ENCODE measurements at places on chromosomes 1 and 21.

DNA sequence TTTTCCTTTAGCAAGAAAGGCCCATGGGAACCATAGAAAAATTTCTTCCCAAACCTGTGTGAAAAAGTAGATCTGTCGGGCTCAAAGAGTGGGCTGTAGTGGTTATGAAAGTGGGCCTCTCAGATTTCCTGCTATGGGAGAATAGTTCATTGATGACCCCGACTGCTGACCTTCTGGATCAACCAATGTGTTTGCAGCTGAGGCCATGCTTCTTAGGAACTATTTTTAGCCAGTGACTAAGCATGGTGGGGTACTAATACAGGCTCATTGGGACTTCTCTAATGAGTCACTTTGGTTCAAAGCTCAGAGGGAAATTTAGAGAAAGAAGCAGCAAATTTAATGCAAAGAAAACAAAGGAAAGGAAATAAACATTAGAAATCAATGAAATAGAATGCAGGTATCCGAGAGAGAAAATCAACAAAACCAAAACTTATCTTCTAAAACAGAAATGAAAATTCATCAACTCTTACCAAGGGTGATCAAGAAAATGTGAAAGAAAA lies 12.6 kb upstream of the PSMA5 start:
- no peak for DNase-seq

- no peak for DNase-seq
Observed at GRCh38 chr1:5598824-5599395, 393.3 kb downstream of the NPHP4 start.

- peak; percentile 67 for DNase-seq
Observed at GRCh38 chr1:109917768-109918606, 7.3 kb downstream of the CSF1 start.

DNA sequence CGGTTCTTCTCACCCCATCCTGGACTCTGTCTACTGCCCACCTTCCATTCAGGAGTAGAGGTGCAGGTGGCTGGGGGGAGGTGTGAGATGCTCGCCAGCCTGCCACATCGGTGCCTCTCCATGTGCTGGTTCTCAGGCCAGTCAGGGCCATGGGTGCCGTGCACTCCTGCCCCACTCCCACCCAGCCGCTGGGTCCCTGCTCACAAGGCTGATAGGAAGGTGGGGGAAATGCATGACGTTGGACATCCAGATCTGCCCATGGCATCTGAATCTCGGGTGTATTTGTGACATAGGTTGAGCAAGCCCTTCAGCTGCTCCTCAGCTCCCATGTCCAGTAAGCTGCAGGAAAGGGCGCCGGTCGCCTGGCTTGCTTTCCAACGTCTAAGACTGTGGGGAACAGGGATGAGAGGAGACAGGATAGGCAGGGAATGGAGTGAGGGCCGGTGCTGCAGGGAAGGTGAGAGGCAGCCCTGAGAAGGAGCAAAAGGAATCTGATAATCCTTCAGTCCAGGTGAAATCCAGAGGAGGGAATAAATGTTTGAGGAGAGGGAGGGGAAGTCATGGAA lies 11.8 kb downstream of the S100A7A start:
- no peak for DNase-seq

DNA sequence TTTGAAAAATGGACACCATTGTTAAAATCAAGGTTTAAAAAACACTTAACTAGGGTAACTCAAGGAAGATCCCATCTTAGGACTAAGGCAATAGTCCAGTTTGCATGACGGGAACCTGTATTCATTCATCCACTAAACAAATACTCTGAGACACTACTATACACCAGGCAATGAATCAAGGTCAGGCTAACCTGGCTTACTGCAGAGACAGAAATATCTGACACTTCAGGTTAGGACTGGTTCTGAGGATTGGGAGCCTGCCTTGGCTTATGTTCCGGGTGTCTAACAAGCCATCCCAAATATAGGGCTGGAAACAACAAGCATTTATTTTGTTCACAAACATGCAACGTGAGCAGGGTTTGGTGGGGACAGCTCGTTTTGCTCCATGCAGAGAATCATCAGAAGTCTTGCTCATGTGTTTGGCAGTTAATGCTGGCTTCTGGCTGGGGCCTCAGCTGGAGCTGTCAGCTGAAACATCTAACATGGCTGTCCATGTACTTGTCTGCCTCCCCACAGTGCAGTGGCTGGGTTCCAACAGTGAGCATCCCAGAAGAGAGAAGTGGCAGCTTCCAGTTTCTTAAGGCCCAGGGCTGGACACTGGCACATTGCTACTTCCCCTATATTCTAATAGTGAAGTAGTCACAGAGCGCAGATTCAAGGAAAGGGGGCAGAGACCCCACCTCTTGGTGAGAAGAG lies 37.0 kb upstream of the CAMK1G start:
- DNase-seq: no peak

GRCh38 chr1:178330848-178331497 lies 165.8 kb downstream of the CLEC20A start:
- DNase-seq: no peak

DNA sequence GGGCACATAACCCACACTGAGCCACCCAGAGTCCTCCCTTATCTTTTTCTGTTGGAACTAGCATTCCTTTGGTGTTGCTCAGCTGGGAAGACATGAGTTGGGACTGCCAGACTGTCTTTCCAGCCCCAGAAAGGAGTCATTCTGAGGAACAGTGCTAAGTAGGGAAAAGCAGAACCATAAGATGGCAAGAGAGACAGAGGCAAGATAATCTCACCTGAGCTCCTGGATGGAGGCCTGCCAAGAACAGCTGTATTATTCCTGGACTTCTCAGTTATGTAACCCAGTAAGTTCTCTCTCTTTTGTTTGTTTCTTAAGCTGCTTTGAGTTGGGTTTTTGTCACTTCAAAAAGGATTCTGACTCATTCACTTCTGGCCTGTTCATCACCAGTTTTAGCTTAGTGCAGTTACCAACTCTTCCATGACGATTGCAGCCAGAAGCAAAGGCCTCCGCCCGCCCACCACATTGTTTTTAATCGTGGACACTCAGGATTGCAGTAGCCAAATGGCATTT lies 134.4 kb downstream of the OMA1 start:
- DNase-seq: no peak

DNA sequence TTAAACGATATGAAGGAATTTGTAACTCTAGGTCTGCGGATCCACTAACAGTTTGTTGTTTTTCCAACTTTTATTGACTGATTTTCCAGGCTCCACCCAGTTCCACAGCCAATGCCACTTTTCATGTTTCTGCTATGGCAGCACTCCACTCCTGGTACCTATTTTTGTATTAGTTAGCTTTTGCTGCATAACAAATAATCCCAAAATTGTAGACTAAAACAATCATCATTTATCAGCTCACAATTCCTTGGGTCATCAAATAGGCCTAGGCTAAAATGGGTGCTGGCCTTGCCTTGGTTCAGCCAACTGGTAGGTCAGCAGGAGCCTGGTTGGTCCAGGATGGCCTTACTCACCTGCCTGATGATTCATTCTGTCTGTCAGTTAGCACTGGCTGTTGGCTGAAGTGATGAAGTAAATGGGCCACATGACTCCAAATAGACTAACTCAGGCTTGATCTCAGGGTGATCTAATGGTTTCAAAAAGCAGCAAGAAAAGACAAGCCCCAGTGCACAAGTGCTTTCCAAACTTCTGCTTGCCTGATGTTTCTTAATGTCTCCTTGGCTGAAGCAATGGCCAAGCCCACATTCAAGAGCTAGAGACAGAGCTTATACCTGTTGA lies 3.2 kb upstream of the C8B start:
- DNase-seq: no peak

- DNase-seq: no peak
Observed at GRCh38 chr1:90989990-90990389, 31.8 kb downstream of the ZNF644 start.

DNA sequence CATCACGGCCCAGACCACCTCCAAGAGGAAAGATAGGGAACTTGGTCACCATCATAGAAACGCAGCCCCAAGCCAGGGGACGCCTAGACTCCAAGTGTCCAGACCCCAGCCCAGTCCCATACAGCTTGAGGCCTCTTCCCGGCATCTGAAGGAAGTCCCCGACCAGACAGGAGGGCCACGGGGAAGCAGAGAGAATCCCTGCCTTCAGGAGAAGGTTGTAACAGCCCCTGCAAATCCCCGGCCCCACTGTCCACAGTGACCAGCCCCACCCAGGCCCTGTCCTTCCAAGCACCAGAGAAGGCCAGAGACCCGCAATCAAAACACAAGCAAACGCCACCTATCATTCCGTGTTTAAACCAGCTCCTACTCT lies 1.7 kb downstream of the SLC19A1 start:
- no peak for DNase-seq

- no peak for DNase-seq
Observed at GRCh38 chr1:207813946-207814345, 62.1 kb downstream of the CD46 start.

DNA sequence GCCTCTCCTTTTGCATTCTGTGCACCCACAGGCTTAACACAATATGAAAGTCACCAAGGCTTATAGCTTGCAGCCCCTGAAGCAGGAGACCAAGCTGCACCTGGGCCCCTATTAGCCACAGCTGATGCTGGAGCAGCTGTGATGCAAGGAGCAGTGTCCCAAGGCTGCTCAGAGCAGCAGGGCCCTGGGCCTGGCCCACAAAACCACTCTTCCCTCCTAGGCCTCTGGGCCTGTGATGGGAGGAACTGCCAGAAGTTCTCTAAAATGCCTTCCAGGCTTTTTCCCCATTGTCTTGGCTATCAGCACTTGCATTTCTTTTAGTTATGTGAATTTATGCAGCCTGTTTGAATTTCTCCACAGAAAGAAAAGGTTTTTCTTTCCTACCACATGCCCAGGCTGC lies 89.5 kb upstream of the KCTD3 start:
- DNase-seq: no peak

DNA sequence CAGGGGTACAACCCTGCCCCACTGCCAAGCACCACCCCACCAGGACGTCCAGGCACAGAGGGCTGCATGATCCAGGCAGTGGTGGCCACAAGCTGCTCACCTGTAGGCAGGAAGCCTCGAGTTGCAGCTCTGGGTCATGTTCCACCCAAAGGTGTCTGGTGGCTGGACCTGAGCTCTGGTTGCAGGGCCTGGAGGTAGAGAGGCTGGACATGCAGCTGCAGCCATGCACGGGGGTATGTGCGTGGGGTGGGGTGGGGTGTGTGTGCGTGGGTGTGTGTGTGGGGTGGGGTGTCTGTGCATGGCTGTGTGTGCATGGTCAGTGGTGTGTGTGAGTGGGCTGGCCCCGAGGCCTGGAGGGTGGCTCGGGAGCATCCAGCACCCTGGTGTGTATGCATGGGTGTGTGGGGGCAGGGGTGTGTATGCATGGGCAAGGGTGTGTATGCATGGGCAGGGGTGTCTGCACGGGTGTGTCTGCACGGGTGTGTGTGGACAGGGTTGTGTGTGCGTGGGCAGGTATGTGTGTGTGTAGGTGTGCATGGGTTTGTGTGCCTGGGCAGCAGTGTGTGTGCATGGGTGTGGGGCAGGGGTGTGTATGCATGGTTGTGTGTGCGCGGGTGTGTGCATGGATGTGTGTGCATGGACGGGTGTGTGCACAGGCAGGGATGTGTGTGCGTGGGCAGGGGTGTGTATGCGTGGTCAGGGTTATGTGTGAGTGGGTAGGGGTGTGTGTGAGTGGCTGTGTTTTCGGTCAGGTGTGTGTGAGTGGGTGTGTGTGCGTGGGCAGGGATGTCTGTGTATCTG lies 15.6 kb downstream of the ARHGEF16 start:
- DNase-seq: no peak

DNA sequence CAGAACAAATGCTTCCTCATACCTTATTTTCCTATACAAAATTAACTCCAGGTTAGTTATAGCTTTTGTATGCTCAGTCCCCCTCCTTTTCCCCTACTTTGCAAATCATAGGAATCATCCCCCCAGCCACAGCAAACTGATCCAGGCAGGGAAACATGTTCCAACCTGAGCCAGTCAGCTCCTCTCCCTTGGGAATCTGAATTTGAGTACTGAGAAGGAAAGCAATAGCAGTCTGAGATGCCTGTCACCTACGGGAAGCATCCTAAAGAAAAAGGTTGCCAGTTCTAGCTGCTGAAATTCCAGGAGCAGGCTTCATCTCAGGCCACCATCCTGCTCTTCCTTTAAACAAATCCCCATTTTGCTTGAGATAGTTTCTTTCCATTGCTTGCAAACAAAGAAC lies 6.9 kb downstream of the ADSS2 start:
- DNase-seq: no peak

GRCh38 chr1:17636612-17637011 lies 97.1 kb downstream of the ARHGEF10L start:
- DNase-seq: no peak

DNA sequence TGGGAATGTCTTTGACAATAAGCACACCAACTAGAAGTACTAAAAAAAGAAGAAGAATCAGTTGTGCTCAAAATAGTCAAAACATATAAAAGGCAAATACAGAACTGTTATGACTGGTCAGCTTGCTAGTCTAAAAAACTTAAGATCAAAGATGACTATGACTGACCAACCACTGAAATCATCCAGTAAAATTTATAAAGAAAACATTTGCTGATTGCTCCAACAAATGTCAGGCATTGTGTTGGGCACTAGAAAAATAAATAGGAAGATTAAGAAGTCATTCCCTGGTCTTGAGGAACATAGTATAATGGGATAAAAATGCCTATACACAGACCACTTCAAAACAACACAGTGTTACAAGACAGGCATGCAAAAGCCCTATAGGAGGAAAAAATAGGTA lies 9.3 kb upstream of the ANGPTL3 start:
- DNase-seq: no peak

DNA sequence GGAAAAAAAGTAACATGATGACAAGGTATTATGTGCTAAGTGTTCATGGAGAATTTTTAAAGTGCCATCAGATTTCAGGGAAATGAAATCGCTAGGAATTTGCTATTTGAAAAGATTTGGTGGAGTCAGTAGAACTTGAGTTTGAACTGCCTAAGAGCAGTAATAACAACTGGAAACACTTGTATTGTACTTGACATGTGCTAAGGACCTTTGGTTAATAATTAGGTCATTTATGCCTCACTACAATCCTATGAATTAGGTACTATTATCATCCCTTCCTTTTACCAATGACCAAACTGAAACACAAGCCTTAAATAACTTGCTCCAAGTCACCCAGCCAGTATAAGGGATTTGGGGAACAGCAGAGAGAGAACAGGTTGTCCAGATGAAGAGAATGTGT lies 133.4 kb downstream of the NTNG1 start:
- no peak for DNase-seq

GRCh38 chr1:2279210-2279639 lies 51.1 kb downstream of the SKI start:
- DNase-seq: peak; percentile 26

- DNase-seq: peak; percentile 41
Observed at GRCh38 chr21:35529171-35529863, 480.2 kb upstream of the RUNX1 start.

DNA sequence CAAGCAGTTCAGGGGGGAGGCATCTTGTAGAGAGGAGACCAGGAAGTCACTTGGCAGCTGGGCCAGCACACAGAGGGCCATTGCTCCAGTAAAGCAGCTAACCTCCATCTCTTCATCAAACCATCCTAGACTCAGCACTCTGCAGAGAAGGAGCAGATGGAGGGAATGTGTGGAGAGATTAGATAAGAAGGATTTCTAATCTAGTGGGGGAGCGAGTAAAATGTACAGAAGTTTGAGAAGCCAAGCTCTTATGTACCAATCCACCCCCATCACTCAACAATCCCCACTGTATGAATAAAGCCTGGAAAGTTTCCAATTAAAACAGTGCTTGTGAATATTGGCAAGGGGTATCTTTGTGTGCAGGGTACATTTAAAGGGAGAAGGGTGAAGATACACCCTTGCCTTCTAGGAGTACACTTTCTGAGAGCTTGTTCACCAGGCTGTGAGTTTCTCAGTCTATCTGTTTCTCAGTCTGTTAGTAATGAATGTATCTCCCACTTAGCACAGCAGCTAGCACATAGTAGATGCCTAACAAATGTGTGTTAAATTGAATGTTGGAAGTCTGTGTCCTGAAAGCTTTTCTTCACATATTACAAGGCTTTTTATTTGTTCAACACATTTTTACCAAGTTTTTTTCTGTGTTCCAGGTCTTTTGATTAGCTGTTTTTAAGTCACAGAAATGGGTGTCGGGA lies 142.7 kb upstream of the UBE2U start:
- peak; percentile 3 for DNase-seq

Measured in hematopoietic multipotent progenitor cell treated with erythropoietin and hydrocortisone succinate and interleukin-3 and kit ligand, for 6 days (in vitro differentiated cells).